Eye (tissue), 1 donor: ENCODE measurements at places on chromosomes 3 and 15.

- DNase-seq = peak; percentile 27
Observed at GRCh38 chr15:77507143-77507897, 86.6 kb downstream of the HMG20A start.

- no peak for DNase-seq
Observed at GRCh38 chr3:42693530-42693930, 8.2 kb downstream of the KLHL40 start.

GRCh38 chr15:69834761-69835160, 263.0 kb downstream of the TLE3 start:
- DNase-seq = peak; percentile 39

- DNase-seq = no peak
Observed at GRCh38 chr3:3172627-3173026, 6.9 kb downstream of the CRBN start.

DNA sequence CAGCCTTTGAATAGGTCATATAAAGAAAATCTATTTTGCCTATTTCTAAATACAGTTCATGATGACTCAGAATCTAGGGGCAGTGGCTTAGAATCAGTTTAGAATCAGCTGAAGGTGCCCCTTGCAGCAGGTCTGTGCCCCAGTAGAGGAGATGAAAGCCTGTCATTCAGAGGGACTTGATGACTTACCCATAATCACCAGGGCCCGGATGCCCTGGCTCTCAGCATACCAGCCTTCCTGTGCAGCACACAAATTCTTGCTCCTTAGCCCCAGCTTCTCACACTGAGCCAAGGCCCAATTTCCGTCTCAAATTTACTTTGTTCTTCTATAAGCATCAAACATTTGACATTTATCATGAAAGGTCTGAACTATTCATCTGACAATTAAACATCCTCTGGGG, 83.2 kb upstream of the EOMES start:
- no peak for DNase-seq

- no peak for DNase-seq
Observed at GRCh38 chr3:182261041-182261440, 532.3 kb upstream of the ATP11B start.

DNA sequence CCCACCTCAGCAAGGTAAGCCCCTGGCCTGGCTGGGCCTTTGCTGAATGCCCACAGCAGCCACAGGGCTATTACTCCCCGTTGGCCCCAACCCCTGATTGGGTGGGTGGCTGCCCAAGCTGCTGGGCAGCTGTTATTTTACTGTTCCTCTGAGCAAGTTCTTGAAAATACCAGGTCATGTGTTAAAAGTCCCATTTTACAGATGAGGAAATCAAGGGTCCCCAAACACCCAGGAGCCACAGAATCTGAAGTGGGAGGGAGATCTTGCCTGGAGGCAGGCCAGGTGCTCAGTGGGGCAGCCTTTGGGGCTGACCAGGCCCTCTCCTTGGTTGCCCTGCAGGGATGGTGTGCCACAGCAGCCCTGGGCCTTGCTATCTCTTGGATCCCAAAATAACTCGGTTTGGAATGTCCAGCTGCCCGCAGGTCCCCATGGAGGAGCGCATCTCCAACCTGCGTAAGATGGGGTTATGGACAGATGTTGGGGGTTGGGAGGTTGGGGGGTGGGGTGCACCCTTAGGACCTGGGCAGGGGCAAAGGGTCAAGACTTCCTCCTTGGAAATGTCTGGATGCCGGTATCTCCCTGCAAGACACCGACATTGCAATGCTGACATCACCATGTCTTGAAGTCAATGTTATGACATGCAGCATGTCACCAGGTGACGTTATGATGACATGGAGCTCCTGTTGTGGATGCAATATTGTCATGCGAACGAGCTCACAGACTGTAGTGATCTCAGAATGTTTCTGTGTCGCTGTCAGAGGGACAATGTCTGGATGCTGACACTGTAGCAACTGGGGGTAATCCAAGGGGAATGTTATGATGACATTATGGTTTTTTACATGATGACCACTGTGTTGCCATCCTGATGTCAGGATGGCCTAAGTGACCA, 13.3 kb upstream of the CSPG4 start:
- no peak for DNase-seq

DNA sequence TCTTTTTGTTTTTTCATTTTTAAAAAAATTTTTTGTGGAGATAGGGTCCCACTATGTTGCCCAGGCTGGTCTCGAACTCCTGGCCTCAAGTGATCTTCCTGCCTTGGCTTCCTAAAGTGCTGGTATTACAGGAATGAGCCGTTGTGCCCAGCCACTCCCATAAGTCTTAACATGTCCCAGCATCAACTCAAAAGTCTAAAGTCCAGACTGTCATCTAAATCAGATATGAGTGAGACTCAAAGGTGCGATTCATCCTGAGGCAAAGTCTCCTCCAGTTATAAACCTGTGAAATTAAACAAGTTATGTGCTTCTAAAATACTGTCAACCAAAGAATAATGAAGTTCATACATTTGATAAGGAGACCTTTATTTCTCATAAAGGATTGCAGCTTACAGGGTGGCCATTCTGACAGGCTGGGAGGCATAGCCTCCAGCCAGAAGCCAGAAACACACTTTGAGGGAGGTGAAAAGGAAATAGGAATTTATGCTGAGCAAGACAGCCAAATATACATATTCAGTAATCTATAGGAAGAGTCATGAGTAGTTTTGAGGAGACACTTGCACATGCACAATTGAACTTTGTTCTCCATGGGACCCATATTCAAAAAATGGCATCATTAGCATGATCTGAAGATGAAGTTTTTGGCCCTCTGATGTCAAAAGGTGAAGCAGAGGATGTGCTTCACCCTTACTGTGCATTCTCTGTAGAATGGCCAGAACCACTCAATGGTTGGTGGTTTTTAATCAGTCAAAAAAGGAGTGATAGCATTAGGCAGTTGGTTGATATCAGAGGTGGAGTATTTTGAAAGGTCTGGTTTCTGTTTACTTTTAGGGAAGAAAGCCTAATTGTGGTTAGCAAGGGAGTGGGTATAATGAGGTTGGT, 11.0 kb upstream of the ZNF662 start:
- no peak for DNase-seq

GRCh38 chr3:41144631-41145030, 54.7 kb upstream of the CTNNB1 start:
- no peak for DNase-seq

DNA sequence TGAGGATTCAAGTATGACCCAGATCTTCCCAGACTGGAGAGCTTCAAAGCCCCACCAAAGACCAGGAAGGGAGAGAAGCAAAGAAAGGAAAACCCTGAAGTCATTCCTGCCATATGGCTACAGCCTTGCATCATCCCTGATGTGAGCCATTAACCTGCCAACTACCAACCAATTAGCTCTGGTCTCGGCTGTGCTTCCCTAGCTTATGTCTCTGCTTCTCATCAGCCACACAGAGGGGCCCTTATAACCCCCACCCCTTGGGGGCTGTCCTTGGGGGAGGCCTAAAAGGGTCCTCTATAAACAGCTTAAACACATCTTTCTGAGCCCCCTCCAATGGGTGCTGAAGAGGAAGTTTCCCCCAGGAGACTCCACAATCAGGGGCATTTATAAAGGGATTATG, 52.8 kb downstream of the NOX5 start:
- no peak for DNase-seq

GRCh38 chr3:99418709-99419108, 219.7 kb upstream of the COL8A1 start:
- no peak for DNase-seq

- no peak for DNase-seq
Observed at GRCh38 chr3:53222183-53222901, 33.5 kb downstream of the TKT start.

GRCh38 chr15:67076147-67076843, 10.9 kb downstream of the SMAD3 start:
- no peak for DNase-seq

GRCh38 chr15:35724626-35725025, 178.7 kb upstream of the DPH6 start:
- no peak for DNase-seq

DNA sequence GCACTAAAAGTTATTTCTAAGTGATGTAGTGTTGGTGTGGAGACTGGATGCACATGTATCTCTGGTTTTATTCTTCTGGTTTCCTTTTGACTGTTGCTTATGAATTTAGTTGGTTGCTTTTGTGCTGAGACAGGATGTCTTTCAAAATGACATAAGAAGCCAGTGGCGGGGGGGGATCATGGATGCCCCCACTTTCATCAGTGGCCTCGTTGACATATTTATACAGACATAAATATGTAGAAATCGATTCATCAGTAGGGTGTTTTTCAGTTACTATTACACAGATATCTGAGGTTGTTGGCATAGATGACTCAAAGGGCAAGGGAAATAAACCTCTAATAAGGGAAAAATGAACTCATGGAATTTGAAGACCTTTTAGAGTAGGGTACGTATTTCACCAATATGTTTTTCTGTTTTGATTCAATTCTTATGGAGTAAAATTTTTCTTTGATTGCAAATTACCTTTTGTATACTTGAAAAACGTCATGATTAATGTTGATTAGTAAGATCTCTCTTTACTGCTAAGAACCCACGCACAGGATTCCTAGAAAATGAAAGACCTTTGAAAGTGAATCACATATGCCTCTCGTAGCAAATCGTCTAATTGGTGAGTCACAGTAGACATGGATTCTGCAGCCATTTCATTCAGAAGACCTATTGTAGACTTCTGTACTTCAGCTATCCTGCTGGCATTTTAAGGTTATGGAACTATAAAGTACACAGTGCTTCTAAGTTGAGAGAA, 97.4 kb upstream of the RBMS3 start:
- no peak for DNase-seq

DNA sequence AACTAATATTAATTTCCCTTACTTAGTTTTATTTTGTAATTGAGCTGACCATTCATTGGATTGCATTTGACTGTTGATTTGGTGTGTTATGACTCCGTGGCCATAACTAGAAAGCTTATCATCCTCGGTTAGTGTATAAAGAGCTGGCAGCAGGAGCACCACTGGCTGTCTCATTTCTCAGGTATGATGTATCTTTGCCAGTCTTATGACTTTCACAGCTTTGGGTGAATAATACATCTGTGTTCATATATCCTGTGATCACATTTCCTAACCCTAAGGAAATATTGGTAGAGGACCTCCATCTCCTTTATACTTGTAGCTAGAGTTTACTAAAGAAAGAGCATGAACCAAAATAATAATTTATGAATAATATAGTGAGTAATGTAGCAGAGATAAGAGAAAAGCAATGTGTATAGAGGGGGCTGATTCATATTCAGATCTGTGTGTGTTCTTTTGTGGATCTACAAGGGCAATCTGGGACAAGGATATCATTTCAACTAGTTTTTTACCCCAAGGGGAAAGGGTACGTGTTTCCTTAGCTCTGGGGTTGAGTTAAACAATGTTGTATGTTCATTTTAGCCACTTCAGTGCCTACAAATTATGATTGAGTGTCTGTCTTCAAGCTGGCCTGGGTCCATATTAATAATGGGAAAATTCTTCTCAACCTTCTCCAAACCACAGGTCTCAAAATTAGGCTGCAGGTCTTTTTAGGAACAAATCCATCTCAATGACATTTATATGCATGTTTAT, 901.7 kb downstream of the NTRK3 start:
- DNase-seq = no peak
